Activated CD4-positive, alpha-beta T cell treated with anti-CD3 and anti-CD28 coated beads, Interleukin-2, amount 50 U/mL, for 4 hours (primary cell): ENCODE measurements at places on chromosomes 6 and 20.

- no peak for DNase-seq
These were observed 12.9 kb upstream of the CCN6 start for GRCh38 chr6:112040956-112041355.

- no peak for DNase-seq
These were observed 560.0 kb upstream of the CDH4 start for GRCh38 chr20:60691966-60692615.

- peak; percentile 6 for DNase-seq
These were observed 86.1 kb upstream of the STMND1 start for GRCh38 chr6:17015551-17016381.

- DNase-seq, result no peak
These were observed 103.7 kb downstream of the SNAP25 start for GRCh38 chr20:10322073-10323012.

- no peak for DNase-seq
These were observed 949 bp upstream of the SLC17A3 start for GRCh38 chr6:25874822-25875562.

DNA sequence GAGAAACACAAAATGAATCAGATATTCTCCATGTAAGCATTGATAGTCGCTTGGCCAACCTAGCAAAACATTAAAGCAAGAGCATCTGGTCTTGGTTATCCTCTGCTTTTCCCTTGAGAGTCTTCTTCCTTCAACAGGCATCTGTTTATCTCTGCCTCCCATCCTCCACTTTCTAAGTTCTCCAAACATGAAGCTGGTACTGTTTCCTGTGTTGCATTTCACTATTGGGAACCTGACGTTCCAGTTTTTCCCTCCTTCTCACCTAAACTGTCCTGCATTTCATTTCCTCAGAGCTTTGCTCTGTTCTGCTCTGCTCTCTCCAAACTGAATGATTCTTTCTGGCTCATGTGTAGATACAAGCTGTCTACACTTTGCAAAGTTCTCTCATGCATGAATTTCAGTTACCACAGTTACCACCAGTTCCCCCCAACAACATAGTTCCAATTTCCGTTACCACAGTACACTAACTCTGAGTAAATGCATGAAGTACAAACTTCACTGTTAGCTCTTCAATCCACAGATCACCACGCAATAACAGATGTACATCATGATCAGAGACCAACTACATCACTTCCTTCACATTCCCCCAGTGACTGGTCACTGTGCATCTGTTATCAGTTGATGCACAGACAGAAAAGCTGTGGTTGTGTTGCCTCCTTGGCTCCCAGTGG is 86.7 kb upstream of the F13A1 start:
- DNase-seq, result no peak

DNA sequence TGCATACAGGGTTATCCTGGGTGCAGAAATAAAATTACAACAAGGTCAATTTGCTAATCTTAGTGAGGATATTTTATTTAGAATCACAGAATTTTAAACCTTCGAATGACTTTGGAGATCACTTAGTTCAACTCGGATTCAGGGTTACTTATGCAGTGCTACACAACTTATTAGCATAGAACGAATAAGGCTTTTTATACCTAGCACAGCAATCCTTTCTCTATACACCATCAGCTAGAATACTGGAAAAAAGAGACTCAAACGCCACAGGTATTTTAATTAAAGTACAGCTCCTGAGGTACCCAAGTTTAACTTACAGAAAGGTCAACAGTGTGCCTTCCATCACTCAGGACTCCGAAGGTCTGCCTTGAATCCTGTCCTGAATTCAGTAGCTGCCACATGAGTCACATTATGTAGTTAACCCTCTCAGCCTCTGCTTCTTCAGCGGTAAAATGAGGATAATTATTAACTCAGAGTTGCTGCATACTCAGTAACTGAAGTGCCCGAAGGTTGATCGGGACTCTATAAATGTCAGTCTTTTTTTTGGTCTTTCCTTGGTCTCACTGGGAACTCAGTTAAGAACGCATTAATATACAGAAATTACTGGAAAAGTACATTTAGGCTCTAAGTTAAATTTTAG is 6.0 kb upstream of the QKI start:
- DNase-seq, result no peak

DNA sequence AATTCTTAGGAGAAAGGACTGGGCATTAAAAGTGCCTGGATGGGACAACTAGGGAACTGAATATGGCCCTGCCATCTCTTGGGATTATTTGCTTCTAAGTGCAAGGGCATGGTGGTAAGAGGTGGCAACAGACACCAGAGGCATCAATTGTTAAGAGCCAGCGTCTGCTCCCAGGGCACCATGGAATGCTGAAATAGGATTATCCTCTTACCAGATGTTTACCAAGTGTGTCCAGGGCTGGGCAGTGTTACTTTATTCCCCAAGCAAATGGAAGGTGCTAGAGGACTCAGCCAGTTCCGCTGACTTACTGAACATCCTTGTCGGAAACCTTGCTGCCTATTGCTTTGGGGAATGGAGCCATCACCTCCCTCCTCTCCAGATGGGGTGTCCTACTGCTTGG is 273.6 kb upstream of the SUPT3H start:
- no peak for DNase-seq

GRCh38 chr6:139079018-139079417 is 50.5 kb downstream of the ABRACL start:
- no peak for DNase-seq

DNA sequence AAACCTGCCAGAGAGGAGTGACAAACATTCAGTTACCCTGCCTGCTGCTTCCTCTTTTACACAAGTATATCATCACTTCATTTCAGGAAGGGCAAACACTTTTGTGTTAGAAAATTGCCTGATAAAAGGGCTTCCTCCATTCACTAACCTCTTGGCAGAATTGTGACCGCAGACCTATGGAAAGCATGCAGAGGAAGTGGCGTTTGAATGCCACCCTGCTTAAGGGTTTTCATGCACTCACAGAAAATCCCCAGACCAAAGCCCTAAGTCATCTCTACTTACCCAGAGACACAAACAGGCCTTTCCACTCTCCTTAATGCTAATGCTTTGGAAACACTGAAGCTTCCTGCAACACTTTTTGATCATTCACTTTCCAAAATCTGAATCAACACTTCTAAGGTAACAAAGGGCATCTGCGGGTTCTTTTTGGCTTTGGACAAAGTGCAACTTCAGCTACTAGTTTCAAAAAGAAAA is 22.1 kb upstream of the RALGAPA2 start:
- no peak for DNase-seq

- no peak for DNase-seq
These were observed 45.9 kb downstream of the RPS12 start for GRCh38 chr6:132860254-132860653.

DNA sequence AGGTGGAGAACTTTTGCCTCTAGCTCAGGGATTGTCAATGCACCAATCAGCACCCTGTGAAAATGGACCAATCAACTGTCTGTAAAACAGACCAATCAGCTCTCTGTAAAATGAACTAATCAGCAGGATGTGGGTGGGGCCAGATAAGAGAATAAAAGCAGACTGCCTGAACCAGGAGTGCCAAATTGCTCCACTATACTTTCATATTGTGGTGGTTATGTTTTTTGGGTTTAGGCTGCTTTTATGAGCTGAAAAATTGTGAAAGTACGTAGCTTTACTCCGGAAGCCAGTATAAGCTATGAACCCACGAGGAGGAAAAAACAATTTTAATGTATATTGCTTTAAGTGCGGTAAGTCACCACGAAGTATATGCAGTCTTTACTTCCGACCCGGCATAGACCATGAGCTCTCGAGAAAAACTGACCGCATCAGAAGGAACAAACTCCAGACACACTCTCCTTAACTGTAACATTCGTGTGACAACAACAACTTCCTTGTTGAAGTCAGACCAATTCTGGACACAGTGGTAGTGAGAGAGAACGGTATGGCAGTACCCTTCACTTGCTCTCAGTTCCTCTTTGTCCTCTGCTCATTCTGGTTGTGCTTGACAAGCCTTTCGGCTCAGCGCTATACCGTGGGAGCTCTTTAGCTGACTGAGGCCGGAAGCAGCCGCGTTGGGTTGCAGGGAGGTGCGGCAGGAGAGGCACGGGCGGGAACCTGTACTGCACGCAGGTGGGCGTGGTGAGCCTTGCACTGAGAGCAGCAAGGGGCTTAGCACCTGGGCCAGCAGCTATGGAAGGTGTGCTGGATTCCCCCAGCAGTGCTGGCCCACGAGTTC is 81.9 kb upstream of the E2F3 start:
- peak; percentile 64 for DNase-seq

DNA sequence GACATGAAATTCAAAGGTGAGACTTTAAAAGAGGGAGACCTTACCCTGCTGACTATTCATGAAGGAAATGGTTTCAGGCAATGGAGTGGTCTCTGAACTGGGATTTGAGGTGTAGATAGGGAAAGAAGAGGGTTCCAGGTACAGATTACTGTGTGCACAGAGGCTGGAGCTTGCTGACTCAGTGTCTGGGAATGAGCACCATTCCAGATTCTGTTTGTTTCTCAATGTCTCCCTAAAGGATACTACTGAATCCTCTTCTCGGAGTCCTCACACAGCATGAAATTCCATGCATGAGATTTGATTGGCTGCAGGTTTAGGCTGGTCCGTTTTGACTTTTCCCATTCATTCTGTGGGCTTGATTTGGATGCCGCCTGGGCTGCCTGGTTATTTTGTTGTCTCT is 49.0 kb downstream of the PPP1R14C start:
- no peak for DNase-seq

- DNase-seq, result no peak
These were observed 2.3 kb upstream of the TFEB start for GRCh38 chr6:41737591-41738130.

DNA sequence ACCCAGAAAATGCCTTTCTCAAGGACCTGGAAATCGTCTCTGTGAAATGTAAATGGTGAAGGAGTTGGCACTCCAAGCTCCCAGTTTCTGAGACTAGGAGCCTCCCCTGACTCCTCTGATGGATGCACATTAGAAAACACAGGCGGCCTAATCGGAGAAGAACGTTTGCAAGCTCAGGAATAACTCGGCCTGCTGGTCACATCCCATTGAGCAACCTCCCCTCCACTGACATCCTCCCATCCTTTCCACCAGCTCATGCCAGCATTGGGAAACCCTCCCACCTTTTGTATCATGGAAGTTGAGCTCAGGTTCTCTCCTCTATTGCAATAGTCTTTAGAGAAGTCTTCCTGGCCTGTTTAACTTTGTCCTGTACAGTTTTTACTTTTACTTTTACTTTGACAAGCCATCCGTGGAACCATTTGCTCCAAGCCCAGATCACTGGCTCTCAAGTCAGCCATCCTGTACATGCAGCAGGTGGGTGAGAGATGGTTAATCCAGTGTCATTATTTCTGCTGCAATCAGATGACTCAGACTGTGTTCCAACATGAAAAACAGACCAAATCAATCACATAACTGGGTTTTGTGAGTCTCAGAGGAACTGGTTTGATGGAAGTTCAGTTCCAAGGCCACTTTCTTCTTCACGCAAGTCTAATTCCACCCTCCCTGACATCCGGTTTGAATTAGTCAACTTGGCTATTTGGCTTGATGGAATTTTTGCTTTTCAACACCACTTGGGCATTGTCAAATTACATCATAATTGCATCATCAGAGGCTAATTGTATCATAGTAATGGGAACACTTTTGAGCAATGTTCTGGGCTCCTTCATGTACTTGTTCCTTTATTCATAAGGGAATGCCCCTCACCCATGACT is 619.4 kb upstream of the CDH4 start:
- DNase-seq, result no peak

GRCh38 chr6:3618642-3619041 is 132.9 kb downstream of the PXDC1 start:
- DNase-seq, result no peak

DNA sequence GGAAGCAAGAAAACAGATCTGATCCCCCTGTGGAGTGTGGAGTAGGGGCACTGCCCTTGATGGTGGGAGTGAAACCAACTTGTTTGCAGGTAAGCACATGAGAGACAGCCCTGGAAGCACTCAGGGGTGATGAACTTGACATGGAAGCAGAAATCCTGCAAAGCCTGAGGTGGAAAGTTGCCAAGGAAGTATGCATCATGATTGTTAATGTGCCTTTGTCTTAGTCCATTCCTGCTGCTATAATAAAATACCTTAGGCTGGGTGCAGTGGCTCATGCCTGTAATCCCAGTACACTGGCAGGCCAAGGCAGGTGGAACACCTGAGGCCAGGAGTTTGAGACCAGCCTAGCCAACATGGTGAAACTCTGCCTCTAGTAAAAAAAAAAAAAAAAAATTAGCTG is 40.2 kb upstream of the IFNGR1 start:
- DNase-seq, result no peak

GRCh38 chr20:63058696-63059335 is 52.1 kb upstream of the BHLHE23 start:
- DNase-seq, result no peak

DNA sequence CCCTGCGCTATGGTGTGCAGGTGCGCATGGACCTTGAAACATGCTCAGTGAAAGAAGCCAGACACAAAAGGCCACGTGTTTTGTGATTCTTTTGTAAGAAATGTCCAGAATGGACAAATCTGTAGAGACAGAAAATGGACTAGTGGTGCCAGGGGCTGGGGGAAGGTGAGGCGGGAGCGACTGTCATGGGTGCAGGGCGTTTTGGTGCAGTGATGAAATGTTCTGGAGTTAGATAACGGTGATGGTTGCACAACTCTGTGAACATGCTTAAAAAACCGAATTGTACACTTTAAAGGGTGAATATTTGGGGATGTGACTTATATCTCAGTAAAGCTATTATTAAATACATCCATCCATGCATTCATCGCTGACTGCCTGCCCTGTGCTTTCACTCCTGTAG is 31.7 kb upstream of the NTSR1 start:
- DNase-seq, result no peak

GRCh38 chr20:43736588-43737158 is 9.9 kb upstream of the GTSF1L start:
- no peak for DNase-seq

DNA sequence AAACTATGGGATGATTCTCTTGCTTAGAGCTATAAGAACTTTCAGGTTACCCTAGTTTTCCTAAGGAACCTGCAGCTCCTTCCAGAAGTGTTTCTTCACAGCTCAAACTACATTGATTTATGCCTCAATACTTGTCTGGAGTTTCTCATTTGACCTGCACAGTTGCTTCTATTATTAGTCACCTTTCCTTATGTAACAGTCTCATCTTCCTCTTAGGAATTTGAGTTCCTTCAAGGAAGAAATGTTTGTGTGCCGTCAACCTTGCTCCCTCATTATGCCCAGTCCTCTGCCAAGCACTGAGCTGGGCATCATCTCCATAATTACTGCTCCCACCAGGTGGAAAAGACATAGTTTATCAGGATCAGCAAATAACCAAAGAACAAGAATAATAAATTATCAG is 466.4 kb downstream of the PKHD1 start:
- no peak for DNase-seq

- DNase-seq, result no peak
These were observed 25.1 kb upstream of the UTRN start for GRCh38 chr6:144259986-144260385.
